ENCODE measurements at places on chromosomes 7 and 10.
A peak's percentile ranks its signal among the peaks of the same experiment; 100 is the strongest.

- no peak for DNase-seq
These were observed 32.8 kb downstream of the KCNH2 start for GRCh38 chr7:150945171-150945852.

GRCh38 chr10:4688601-4689000 lies 137.4 kb upstream of the AKR1E2 start:
- no peak for DNase-seq

DNA sequence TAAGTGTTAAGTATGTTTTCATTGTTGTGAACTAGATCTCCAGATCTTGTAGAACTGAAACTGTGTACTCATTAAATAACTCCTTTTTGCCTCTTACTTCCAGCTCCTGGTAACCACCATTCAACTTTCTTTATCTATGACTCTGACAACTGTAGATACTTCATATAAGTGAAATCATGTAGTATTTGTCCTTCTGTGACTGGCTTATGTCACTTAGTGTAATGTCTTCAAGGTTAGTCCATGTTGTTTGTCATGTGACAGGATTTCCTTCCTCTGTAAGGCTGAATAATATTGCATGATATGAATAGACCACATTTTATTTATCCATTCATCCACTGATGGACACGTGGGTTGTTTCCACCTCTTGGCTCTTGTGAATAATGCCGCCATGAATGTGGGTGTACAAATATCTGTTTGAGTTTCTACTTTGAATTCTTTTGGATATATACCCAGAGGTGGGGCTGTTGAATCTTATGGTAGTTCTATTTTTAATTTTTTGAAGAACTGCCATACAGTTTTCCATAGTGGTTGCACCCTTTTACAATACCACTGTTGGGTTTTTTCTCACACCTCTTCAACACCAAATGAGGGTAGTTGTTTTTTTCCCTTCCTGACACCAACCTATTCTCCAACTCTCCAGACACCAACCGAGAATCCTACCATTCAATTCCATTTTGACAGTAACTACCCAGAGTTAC lies 10.7 kb upstream of the FMC1 start:
- DNase-seq = no peak

DNA sequence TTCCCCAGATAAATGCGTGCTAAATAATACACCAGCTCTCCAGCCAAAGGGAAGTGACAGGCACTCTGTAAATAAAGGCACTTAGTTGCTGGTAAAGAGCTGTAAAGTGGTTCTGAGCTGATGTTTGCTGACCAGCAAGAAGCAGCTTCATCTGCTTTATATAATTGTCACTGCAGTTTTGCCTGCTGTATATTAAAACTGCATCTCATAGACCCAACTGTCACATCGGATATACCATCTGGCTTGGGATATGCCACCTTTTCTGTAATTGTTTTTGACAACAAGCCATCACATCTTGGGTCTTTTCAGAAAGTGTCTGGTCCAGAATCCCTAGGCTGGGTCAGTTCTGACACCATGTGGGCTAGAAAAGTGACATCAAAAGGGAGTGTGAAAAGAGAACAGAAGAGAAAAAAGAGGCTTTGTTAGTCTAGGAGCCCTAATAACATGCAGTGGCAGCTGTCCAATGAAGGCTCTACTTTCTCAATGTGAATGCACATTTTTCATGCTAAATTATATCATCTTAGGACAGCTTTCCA lies 697.6 kb downstream of the KCNMA1 start:
- no peak for DNase-seq

- no peak for DNase-seq
These were observed 310.7 kb downstream of the WDR37 start for GRCh38 chr10:1366811-1367425.

- DNase-seq = no peak
These were observed 200.6 kb upstream of the MKI67 start for GRCh38 chr10:128326851-128327250.

- DNase-seq = no peak
These were observed 240.7 kb downstream of the ANK3 start for GRCh38 chr10:60149003-60149402.

- no peak for DNase-seq
These were observed 35.1 kb downstream of the MACROH2A2 start for GRCh38 chr10:70087616-70088307.

- no peak for DNase-seq
These were observed 1221.1 kb upstream of the CELF2 start for GRCh38 chr10:9796564-9796963.

GRCh38 chr7:36639826-36640225 lies 84.5 kb downstream of the AOAH start:
- DNase-seq = peak; percentile 59

Data from CD4-positive, alpha-beta T cell treated with Interleukin-10 for 1 hour (primary cell).